ENCODE measurements at places on chromosomes 2 and 18.

GRCh38 chr2:1739322-1739957, 4.9 kb downstream of the PXDN start:
- DNase-seq = no peak

- no peak for DNase-seq
These were observed 628.7 kb upstream of the PIK3C3 start for GRCh38 chr18:41326311-41326710.

- no peak for DNase-seq
These were observed at the start of gene LRRTM4 for GRCh38 chr2:77521931-77522470. Gene LRRTM4, minus strand, starts transcription at chr2:77522376.

DNA sequence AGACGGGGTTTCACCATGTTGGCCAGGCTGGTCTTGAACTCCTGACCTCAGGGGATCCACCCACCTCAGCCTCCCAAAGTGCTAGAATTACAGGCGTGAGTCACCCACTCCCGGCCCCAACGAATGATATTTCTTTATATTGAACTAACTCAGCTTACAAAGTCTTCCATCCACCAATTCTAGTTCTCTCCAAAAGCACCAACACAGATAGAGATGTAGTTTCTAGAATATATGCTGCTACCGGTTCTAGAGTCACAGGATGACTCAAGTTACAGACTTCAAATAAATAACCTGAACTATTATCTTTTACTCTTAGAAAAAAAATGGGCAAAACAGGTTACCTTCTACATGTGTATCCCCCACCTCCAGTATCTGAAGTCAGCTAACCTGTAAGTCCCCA, 9.2 kb downstream of the ACAA2 start:
- no peak for DNase-seq

GRCh38 chr2:238141541-238142318, 3.3 kb downstream of the KLHL30 start:
- no peak for DNase-seq

DNA sequence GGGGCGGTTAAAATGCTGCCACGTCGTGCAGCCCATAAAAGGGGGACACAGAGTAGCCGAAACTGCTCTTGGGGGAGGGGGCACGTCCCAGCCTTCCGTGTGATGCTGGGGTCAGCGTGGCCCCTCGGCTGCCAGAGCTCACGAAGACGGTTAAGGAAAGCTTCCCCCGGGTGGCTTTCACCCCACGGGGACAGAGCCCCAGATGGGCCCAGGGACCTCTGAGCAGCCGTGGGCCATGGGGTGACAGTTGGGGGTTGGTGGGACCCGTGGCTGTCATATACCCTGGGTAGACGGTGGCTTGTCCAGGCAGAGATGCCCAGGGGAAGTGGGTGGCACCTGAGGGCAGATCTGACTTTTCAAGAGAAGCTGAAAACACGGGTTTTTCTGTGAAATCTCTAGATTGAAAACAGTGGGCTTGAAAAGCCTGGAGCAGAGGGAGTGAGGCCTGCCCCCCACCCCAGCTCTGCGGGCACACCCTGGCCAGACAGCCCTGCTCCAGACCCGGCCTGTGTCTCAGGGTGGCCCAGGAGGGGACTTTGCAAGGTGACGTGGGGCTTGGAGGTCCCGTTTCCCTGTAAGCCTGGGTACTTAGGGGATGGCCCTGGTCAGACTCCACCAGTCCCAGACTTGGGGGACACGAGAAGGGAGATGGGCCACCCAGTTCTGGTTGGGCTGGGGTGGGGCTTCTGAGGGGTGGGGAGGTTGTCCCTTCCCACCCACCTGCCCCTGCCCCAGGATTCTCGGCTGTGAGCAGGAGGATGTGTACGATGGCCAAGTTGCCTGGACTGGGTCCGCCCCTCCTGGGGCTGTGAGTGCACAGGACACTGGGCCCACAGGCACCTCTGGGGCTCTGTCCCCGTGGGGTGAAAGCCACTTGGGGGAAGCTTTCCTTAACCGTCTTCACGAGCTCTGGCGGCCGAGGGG, 652 bp downstream of the NEU4 start:
- DNase-seq = no peak

- DNase-seq = no peak
These were observed 221.2 kb downstream of the PIEZO2 start for GRCh38 chr18:10928011-10928771.

DNA sequence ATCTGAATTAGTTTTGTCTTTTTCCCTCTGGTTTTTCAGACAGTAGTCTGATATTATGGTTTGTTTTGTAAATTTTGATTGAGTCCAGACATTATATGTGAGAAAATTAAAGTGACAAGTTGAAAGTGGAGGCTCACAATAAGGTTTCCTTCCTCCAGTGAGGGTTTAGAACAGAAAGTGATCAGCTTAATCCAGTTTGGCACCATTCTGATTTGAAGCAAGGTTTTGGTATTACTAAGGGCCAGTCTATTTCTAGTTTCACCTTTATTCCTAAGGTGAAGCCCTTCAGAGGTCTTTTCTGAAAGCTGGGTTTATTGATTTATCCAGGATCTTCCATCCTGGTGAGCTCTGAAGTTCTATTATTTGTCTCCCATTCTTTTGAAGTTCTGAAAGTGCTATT, 68.7 kb downstream of the CDC42EP3 start:
- no peak for DNase-seq

GRCh38 chr2:31526946-31527732, 53.6 kb downstream of the SRD5A2 start:
- no peak for DNase-seq

DNA sequence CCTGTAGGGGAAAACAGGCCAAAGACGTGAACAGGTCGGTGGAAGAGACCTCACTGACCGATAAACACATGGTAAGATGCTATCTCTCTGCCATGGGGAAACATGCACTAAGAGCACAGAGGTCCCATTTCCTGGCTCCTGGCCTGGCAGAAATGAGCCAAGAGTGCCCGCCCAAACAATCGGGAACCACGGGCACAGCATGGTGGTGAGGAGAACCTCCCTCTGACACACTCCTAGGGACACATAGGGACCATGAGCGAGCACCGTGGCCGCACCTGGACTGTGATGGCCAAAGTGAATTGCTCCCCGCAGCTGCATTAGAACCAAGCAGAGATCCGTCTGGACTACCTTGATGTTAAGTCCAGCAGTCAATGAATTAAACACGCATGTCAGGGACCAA, 11.1 kb downstream of the HS6ST1 start:
- DNase-seq = no peak

DNA sequence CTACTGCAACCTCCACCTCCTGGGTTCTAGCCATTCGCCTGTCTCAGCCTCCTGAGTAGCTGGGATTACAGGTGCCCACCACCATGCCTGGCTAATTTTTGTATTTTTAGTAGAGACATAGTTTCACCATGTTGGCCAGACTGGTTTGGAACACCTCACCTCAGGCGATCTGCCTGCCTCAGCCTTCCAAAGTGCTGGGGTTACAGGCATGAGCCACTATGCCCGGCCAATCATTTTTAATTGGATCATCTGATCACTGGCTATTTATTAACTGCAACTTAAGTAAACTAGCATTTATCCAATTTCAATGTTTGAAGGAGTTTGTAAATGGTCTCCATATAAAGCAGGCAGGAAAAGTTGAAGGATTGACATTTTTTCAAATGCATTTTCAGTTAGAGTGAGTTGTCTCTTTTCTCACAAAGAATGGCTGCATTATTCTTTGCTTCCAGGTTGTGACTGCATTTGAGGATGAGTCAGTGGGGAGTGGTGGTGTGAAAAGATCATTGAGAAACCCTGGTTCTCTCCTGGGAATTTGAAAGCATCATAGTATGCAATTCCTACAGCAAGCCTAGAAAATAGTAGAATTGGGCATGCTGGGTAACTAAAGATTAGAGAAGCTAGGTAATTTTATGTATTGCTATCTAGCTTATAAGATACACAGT, 431.1 kb upstream of the ZEB2 start:
- no peak for DNase-seq

- no peak for DNase-seq
These were observed 314.5 kb downstream of the LPIN1 start for GRCh38 chr2:12060886-12061285.

DNA sequence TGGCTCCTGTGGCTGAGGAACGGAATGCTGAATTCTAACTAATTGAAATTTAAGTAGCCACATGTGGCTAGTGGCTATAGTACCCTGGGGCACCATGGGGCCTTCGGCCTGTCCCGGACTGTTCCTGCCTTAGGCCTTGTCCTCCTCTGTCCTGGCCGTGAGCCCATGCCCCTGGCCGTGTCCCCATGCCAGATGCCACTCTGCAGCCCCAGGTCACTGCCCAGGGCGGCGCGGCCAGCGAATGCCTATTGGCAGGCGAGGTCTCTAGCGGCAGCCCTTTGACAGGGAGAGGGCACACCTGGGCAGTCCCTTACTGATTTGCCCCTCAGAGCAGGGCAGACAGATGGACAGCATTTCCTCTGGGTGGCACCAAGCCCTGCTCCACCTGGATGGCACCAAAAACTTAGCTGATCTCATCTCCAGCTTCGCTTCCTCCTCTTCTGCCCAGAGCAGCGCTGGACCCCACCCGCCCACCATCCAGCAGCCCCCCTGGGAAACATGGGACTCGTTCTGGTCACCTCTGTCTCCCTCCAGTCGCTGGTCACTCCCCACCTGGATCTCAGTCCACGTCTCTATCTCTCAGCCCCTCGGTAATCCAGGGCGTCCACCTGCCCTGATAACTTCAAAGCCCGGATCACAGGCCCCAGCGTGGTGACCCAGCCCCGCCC, 1.1 kb upstream of the DGKD start:
- DNase-seq = no peak

DNA sequence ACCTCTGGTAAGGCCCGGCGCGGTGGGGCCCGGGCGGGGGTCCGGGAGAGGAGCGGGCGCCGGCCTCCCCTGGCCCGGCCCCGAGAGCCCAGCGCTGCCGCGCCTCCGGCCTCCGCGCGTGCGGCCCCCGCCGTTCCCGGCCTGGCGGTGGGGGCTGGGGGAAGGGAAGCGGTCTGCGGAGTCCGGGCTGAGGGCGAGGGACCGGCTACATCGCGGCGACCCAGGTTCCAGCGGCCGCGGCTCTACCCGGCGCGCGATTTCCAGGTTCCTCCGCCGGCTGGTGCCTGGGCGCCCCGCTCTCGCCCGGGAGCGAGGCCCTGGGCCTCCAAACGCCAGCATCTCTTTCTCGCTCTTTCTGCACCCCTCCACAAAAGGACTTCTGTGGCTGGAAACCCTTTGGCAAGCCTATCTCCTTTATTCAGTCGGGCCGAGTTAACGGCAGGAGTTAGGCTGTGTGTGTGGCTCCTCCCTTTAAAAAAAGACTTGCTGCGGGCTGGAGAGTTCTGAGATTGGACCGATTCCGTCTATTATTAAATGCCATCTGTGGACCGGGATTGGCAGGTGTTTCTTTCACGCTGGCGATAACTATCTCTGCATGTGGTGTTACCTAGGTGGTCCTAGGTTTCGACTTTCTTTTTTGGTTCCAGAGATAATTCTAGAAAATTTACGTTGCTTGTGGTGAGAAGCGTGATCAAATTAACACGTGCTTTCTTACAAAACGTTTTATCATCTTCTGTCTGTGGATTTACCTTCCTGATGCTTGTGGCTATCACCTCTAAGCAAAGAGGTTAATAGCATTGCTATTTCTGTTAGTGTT, 592 bp downstream of the ME2 start:
- DNase-seq = no peak

DNA sequence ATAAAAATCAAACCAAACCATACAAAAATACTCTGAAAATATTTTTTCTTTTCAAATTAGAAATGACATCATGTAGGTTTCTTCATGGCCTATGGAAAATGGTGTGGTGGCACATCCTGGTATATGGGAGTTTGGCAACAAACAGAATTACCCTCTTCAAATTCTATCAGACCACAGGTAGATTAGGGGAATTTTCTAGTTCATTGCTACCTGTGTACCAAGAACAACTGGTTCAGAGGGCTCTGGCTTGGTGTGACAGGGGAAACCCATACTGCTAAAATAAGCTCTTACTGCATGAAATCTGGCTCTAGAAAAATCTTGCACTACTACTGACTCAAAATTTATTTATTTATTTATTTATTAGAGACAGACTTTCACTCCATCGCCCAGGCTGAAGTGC, 63.4 kb upstream of the PELI1 start:
- DNase-seq = no peak

DNA sequence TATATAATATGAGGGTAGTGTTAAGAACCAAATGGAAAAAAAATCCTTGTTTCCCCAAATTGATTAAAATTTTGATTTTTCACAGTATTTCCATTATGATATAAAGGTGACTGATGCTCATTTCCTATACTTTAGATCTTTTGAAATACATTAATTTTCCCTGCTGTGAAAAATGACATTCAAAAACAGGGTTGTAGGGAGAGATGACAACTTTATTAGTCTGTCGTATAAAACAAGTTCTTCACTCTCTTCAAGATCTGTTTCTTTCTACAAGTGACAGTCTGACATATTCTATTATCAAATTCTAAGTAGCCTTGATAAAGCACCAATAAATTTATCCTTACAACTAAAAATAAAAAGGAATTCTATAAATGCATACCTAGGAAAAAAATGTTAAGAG, 45.3 kb upstream of the VWC2L start:
- DNase-seq = no peak

- DNase-seq = no peak
These were observed 234.0 kb downstream of the FAM210A start for GRCh38 chr18:13492314-13492713.

- DNase-seq = no peak
These were observed 102.8 kb downstream of the PXDN start for GRCh38 chr2:1641523-1641922.

GRCh38 chr2:231344851-231345250, 50.7 kb upstream of the B3GNT7 start:
- no peak for DNase-seq

DNA sequence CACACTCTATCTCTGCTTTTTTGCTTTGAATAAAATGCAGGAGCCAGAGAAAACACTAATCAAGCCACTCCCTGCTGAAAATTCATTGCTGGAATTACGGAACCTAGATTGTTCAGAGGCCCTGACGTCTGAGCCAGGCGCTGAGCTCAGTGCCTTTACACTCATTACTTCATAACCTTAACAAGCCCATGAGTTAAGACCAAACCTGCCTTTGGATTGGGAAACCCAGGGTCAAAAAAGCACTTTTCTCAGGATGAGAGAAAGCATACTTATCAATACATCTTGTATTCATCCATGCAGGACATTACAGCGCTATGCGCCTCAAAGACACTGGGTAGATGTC, 762 bp downstream of the INO80C start:
- DNase-seq = no peak

DNA sequence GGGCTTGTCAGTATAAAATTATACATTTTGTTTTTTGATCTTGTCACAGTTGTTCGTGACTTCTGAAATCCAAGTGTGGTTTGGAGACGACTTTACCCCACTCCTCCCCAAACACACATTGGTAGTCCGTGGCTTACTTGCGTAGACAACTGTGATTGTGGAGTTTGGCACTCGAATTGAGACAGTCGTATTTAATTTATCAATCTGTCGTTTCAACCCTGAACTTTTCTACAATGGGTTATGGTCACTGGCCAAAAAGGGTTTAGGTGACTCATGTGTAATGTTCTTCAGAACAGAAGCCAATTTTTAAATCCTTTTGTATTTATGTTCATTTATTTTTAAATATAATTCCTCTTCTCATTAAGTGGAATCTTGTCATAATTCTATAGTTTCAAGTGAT, 129.9 kb downstream of the SPTBN1 start:
- DNase-seq = no peak
